ENCODE measurements at places on chromosomes 3 and 15.
A peak's percentile ranks its signal among the peaks of the same experiment; 100 is the strongest.

GRCh38 chr3:197204736-197205135, 93.7 kb downstream of the DLG1 start:
- no peak for DNase-seq

DNA sequence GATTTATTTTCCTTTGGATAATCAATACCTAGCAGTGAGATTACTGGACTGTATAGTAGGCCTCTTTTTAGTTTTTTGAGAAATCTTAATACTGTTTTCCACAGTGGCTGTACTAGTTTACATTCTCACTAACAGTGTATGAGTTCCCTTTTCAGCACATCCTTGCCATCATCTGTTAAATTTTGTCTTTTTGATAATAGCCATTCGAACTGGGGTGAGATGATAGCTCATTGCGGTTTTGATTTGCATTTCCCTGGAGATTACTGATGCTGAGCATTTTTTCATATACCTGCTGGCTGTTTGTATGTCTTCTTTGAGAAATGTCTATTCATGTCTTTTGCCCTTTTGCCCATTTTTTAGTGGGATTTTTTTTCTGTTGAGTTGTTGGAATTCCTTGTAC, 210.8 kb downstream of the CGGBP1 start:
- DNase-seq: no peak

DNA sequence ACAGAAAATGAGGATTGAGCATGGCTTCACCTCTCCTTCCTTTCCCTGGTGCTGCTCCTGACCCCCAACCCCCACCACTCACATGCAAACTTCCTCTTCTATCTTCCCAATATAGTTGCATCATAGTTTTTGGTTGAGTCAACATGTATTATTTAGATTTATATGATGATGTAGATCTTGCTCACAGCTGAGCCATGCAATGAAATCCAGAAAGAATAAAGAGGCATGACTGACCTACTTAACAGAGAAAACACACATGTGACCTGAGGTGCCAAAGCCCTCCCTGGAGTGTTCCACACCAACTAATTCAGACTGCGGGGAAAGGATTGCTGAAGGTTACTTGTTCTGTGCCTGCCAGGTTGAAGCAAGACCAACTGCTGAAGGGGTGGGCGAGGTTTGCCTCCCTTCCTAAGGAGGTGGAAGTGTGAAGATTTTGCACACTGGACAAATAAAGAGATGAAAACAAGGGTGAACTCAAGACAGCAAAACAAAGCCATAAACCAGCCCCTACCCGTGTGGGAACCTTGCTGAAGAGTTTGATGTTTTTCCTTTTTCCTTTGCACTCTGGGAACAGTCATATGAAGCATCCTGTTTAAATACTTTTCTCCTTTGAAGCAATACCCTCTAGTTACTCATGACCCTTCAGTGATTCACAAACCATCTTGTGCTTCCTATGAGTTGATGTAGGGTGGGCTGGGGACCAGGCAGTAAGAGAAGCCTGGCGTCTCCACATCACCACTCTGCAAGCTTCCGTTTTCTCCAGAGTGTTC, 155.2 kb upstream of the UBE2E1 start:
- DNase-seq: no peak

DNA sequence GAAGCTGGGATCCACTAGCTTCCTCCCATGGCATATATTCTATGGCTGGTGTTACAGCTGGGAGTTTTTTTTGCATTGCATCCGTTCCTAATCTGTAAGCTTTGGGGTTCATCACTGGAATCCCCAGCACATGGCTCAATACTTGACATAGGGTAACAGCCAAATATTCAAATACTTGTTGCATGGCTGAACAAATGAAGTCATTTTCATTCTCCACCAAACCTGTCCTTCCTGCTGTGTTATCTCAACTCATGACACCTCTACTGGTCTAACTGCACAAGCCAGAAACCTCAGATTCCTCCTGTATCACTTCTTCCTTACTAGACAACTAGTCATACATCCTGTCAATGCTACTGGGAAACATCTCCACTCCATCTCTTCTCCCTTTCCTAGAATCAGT, 43.4 kb downstream of the ST3GAL6 start:
- DNase-seq: no peak

- DNase-seq: no peak
These were observed 128.8 kb upstream of the LMOD3 start for GRCh38 chr3:69251078-69251805.

DNA sequence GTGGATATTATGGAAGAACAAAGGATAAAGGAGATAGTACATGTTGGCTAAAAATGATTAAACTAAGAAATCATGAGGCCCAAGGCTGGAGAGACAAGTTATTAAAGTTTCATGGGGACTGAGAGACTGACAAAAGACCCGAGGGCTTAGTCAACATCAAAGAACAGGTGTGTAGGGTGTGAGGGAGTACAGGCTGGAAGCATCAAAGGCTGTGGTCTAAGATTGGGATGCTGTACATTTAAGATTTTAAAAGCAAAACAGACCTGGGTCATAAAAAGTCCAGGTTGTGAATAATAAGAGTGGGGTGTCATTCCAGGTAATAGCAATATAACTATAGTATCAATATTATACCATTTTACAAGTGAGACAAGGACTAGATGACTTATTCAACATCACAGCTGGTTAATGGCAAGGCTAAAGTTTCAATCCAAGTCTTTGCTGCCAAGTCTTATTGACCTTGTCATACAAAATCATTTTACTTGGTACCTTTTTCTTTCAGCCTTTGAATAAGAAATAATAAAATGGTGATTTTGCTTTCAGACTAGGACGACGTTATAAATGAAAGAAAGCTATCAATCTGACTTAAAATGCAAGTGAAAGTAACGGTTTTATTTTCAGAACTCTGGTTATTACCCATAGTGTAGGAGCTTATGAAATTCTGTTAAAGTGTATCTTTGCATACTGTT, 211.6 kb downstream of the TNIK start:
- DNase-seq: no peak

DNA sequence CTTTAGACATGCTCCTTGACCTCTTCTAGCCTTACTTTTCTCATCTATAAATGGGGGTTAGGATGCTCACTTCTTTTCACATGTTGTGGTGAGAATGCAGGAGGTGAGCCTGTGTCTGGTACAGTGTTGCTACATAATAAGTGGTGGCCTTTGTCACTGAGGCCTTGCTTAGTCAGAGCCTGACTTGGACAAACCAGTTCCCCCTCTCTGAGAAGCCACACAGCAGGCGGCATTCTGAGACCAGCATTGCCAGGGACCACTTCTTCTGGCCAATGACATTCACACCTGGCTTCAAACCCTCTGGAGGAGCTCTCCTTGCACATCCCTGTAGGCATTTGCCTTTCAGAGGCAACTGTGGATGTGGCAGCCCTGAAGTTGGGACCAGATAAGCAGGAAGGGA, 95.7 kb downstream of the MINAR1 start:
- no peak for DNase-seq

DNA sequence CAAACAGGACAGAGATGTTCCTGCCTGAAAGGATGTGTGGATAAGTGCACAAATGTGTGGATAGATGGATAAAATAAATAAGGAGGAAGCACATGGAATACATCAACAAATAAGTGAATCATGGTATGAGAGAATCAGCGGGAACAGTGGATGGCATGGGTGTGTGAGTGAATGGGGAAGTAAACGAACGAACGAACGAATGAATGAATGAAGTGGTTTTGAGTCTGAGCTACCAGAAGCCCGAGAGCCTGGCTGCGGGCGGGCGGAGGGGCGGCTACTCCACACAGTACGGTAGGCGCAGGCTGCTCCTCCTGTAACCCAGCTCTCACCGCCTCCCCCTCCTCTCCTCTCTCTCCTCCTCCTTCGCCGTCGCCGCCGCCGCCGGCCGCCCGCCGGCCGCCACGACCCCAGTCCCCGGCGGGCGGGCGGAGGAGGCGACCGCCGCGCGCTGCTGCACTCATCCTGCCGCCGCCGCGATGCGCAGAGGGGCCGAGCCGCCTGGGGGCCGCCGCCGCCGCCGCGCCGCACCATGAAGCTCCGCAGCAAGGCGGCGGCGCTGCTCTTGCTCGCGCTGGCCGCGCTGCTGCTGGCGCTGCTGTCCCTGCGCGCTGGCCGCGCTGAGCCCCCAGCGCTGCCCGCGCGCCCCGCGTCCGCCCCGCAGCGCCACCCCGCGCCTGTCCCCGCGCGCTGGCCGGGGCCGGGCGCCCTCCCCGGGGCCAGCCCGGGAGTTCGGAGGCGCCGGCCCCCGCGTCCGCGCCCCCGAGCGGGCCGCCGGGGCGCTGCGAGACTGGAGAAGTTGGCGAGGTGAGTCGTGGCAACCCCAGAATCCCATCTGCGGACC, at the start of gene GXYLT2:
Gene GXYLT2 (plus strand): TSS at position 342 of the 841 bp plus-strand sequence. CDS start 188 bp downstream, at position 530.
- DNase-seq: peak; percentile 75

DNA sequence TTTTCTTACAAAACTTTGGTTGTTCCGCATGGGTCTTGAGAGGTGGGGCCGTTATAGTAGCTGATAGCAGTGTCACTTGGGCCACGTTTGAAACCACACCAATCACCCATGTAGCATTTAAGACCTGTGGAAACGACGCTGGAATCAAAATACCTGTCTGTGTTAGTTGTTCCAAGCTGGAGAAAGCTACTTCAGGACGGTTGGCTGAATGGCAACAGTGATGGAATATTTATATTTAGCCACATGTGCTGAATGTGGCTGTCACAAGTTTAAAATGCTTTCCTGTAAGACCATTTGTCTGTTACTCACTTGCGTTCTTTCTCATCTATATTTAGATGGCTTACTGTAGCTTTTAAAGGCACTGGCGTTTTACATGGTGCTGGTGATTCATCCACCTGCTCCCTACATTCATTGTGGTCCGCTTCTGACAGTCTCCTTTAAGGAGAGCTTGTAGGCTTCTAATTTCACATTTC, 1.4 kb downstream of the DNAJA4 start:
- DNase-seq: no peak

GRCh38 chr15:47405365-47406162, 311.7 kb upstream of the SEMA6D start:
- no peak for DNase-seq

DNA sequence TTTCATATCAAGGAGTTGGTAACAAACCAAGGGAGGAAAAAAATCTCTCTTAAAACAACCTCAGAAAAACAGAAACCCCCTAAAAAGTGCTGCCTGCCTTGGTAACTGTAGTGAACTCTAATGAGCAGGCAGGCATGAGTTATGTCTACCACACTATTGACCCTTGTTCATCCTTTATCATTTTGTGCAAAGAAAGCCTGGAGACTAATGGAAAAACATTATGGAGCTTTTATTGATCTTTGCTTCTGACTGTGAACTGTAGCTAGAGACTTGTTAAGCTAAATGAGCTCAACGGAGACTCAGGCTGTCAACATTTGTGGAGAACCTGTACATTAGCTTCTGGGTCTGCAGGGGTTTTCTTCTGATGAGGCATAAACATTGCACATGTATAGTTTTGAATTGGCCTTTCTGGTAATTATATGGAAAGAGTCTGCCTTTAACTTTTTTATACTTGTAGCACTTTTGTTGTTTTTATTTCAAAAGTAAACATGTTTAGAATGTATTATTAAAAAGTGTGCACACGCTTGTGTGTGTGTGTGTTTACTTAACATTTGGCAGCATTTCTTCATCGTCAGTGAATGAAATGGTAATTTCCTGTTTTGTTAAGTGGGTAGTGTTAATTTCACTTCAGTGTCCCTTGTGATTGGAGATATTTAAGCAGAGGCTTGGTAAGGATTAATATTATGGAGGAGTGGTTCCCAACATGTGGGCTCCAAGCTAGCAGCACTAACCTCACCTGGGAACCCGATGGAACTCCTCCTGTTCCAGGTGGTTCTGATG, 15.9 kb upstream of the SPTSSB start:
- DNase-seq: no peak

DNA sequence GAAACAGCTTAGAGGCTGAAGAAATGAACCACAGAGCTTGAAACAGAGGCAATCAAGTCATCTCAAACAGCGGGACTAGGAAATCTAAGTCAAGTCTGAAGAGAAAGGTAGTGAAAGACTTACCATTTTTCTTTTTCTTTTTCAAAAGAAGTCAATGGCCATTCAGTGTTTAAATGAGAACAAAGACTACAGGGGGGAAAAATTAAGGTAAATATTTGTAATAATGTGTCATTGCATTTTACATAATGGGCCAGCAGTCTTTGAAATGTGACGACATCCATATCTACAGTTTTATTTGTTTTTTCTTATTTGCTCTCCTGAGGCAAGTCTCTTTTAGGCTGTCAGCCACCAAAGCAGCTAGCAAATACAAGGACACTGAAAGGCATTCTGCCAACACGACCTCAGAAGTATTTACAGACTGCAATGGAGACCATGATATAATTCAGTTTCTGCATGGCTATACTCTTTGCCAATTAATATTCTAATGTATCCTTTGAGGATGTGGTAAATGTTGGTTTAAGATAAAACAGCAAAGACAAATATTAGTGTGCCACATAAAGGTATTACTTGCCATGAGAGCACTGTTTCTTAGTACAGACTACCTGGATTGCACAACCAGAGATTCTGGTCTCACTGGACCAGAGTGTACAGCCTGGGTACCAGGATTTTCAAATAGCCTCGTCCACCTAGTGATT, 307.0 kb upstream of the THBS1 start:
- DNase-seq: no peak

GRCh38 chr3:5428607-5429516, 241.4 kb downstream of the EDEM1 start:
- no peak for DNase-seq

GRCh38 chr3:146637871-146638270, 32.7 kb upstream of the PLSCR5 start:
- no peak for DNase-seq

- no peak for DNase-seq
These were observed 1074.1 kb downstream of the SI start for GRCh38 chr3:164004205-164004604.

DNA sequence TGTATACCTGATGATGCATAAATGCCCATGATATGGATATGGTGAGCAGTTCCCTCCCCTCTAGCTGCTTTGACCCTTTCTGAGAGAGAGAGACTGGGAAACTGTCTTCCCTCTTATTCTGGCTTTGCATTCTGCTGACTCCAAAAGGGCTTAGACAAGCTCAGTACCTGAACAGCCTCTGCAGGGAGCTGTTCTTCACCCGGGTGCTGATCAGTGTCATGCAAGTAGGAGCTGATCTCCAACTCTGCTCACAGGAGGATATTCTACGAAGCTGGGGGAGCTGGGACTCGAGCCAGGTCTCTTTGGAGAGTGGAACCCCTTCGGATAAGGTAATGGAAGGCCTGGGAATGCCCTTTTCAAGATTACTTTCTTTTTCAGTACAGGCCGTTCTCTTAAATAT, 237.1 kb downstream of the RYR3 start:
- DNase-seq: peak; percentile 15

DNA sequence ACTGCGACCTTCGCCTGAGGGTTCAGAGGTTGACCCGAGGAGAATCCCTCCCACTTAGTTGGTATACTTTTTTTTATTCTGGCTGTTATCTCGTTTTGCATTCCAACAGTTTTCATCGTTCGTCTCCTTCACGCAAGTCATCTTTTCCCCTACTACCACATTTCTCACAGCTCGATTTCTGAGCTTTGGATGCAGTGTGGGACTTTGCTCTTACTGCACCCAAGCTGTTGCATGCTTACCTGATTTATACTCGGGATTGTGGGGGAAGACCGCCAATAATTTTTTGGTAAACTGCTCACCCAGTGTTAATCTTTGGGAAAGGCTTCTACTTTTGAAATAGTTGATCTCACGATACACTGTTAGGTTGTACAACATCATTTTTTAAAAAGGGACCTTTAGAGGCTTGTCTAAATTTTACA, 702 bp downstream of the TBC1D23 start:
- no peak for DNase-seq

Measured in SK-N-DZ (cell line).